ENCODE measurements at places on chromosomes 3 and 15.

- DNase-seq, result no peak
Observed at GRCh38 chr15:79515300-79516027, 83.3 kb downstream of the MINAR1 start.

- DNase-seq, result no peak
Observed at GRCh38 chr3:172643506-172644179, 67.2 kb downstream of the NCEH1 start.

DNA sequence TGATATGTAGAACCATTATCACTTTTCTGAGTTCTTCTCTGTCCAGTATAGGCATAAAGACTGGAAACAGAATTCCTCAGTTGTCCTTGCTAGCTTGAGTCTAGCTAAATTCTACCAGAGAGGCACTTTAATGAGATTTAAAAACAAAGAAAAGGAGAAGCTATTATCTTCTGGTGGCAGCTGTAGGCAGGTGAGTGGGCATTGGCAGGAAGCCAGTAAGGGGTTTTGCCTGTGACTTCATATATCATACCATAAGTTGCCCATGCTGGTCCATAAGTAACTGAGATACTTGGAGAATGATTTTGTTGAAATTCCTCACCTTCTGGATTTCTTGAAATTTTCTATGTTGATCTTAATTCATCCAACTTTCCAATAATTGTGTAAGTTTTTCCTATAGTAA is 402.3 kb upstream of the TGFBR2 start:
- no peak for DNase-seq

GRCh38 chr3:45275006-45275704 is 49.1 kb upstream of the TMEM158 start:
- no peak for DNase-seq

GRCh38 chr3:8888301-8888915 is 74.9 kb downstream of the RAD18 start:
- no peak for DNase-seq

All from type B pancreatic cell (in vitro differentiated cells).